Activated naive CD8-positive, alpha-beta T cell treated with anti-CD3 and anti-CD28 coated beads for 36 hours (primary cell): ENCODE measurements at places on chromosomes 6 and 20. TPM values are rescaled to one million over a fixed set of nuclear protein-coding genes. Genes with fewer than 3 reads are reported as not detected.

GRCh38 chr6:157813750-157814455, 9.1 kb upstream of the SNX9 start:
- no peak for DNase-seq

GRCh38 chr6:136600818-136601217, 50.6 kb upstream of the MAP7 start:
- no peak for DNase-seq

DNA sequence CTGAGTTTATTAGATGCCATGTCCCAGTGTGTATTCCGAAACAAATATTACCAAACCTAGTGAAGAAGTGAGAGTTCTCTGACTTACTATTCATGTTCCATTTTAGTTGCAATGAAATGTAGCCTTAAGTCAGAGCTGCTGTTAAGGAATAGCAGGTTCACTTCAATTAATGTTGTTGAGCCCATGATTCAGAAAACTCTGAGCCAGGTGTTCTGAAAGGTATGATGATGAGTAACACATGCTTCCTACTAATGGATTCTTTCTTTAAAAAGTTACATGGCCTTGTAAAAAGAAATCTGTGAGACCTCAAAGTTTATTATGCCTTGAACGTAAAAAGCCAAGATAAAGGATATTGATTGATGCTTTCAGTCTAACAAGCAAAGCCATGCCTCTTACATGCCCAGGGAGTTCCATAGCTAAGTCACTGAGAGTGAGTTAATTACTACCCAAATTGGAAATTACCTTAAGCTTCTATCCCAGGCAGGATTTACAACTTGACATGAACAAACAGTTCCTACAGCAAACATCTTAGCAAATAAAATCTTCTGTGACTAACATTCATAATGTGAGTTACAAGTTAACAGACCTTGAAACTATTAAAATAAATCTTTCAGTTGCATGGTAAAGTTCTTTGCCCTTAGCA, 122.9 kb downstream of the AKAP7 start:
- DNase-seq: no peak

Gene HLA-DPA1
- 14.7 TPM for total RNA-seq

Gene SLC22A3
- not detected for total RNA-seq

DNA sequence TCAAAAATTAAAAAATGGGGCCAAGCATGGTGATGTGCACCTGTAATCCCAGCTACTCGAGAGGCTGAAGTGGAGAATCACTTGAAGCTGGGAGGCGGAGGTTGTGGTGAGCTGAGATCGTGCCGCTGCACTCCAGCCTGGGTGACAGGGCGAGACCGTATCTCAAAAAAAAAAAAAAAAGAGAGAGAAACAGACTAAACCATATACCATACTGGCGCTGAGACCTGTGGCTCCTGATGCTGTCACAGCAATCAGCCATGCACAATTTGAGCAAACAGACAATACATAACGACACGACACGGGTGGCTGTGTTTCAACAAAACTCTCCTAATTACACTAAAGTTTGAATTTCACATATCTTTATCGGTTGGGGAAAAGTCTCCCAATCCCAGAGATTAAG, 14.9 kb upstream of the CBFA2T2 start:
- no peak for DNase-seq

- no peak for DNase-seq
Observed at GRCh38 chr6:9461188-9461587, 953.7 kb downstream of the TFAP2A start.

Gene OR2B6
- not detected for total RNA-seq

DNA sequence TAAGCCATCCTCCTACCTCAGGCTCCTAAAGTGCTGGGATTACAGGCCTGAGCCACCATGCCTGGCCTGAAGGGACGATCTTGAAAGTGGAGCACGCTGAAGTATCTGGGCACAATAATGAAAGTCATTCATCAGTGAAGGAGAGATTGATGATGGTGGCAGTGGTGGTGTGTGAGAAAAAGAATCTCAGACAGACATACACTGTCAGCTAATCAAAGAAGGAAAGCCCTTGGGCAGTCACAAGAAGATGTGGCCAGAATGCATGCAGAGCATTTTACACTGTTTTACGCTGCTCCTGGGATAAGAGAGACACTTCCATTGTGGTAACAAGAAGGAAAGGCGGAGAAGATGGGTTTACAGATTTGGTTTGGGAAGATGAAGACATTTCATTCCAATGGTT, 20.4 kb upstream of the BMP6 start:
- no peak for DNase-seq

DNA sequence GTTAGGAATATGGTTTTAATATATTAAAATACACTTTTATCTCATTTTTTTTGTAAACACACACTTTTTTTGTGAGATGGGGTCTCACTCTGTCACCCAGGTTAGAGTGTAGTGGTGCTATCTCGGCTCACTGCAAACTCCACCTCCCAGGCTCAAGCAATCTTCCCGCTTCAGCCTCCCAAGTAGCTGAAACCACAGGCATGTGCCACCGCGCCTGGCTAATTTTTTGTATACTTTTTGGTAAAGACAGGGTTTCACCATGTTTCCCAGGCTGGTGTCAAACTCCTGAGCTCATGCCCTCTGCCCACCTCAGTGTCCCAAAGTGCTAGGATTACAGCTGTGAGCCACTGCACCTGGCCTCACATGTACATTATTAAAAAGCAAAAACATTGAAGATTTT, 10.8 kb downstream of the IPCEF1 start:
- no peak for DNase-seq

Gene RAB5IF
- 127 TPM for total RNA-seq

GRCh38 chr6:79077715-79078074, 359 bp downstream of the PHIP start:
- DNase-seq: peak; percentile 50
